Stimulated activated CD8-positive, alpha-beta memory T cell treated with anti-CD3 and anti-CD28 coated beads, Interleukin-4, amount 100 ng/mL, for 4 hours (primary cell): ENCODE measurements at places on chromosomes 1 and 21.

DNA sequence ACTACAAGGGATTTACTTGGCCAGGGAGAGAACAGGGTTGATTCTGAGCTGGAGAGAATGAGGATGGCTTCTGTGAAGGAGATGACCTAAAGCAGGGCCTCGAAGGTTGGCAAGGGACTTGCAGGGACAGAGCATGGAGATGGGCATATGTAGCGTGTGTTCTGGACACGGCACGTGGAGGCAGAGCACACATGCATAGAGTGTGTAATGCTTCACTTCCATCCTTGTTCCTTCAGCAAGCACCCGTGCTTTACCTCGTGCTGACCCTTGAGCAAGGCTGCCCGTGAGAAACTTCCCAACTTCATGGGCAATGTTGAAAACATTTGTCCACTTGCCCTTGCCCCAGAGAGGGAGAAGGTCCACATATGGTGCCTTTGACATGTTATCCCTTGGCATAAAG is 33.1 kb downstream of the NFIA start:
- no peak for DNase-seq

GRCh38 chr1:109438798-109439297 is 12.6 kb upstream of the PSMA5 start:
- DNase-seq, result no peak

DNA sequence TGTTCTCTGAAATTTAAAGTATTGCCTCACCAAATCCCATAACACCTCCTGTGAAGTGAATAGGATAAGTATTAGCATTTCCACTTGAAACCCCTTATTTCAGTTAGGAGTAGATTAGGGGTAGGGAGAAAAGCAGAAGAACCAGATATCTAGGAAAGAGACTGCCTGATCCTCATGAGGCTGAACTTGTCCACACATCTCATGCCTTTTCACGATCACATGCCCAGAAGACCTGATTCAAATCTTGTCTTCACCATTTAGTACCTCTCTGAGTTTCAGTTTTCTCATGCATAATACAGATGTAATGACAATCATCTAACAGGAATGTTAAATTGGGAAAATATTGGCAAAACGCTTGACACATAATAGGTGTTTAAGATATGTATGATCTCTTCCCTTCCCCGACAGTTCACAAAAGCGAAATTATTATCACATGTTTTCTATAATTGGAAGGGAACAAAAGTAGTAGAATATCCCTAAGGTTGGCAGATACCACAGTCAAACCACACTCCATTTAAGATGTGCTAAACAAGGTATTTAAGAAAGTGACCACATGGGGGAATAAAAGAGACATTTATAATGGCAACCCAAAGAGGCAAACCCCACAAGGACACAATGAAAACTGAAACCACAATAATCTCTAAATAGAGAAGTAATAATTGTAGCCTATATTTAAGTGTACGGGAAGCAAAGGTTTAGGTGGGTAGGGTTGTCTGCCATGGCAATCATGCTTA is 25.2 kb downstream of the GFI1 start:
- DNase-seq, result no peak

DNA sequence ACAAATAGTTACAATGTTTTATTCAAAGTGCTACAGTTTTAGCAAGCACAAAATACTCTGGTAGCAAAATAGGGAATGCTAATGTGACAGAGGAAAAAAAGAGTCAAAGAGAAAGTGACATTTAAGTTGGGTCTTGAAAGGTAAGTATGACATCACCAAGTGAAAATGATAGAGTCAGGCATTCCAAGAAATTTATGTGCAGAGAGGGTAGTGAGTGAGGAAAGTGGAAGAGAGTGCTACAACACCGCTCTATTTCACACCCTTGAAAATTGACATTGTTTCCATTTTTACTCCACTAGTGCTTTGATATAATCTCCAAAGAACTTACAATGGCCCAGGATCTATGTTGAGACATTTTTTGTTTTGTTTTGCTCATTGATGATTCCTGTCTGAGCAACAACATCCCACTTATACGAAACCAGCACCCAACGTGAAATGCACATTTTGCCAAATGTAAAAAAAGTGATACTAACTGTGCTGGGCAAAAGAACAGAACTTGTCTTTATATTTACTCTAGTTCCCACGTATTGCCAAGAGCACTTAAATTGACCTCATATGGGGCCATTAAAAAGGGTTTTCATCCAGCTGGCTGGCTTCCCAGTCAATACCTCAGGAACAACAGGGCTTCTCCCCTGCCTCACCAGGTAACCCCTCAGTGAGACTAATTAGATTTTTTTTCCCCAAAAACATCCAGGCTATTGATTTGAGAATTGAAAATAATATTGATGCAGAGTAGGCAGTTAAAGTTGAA is 206.3 kb upstream of the NR5A2 start:
- no peak for DNase-seq

DNA sequence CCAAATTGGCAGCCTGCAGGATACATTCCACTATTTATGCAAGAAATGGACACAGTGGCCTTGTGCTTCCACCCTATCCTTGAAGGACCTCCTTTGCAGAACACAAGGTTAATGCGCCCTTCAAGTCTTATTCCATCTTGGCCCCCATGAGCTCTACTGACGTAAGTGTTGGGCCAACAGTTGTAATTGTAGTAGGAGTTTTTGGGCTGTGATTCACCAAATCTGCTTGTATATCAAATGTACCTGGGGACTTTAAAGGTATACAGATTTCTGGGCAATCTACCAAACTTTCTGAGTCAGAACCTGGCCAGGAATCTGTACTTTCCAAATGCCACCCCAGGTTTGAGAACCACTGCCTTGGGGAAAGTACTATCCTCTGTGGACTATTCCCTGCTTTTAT is 100.9 kb upstream of the MARK1 start:
- no peak for DNase-seq

- DNase-seq, result no peak
Measured at GRCh38 chr1:182724215-182724614, 39.8 kb upstream of the RGS8 start.

DNA sequence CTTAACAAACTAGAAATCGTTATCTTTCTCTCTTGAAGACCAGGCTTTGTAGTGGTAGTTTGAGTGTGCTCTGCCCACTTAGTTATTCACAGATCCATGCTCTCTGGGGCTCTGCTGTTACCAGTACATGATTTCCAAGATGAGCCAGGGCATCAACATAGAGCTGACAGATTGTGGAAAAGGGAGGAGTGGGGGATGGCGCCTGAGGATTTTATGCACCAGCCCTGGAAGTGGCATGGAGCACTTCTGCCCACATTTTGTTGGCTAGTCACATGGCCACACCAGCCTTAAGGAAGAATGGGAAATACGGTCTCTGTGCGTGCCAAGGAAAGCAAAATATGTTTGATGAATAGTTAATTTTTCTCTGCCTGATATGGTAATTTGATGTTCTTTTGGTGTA is 18.2 kb downstream of the TSNAX start:
- no peak for DNase-seq

DNA sequence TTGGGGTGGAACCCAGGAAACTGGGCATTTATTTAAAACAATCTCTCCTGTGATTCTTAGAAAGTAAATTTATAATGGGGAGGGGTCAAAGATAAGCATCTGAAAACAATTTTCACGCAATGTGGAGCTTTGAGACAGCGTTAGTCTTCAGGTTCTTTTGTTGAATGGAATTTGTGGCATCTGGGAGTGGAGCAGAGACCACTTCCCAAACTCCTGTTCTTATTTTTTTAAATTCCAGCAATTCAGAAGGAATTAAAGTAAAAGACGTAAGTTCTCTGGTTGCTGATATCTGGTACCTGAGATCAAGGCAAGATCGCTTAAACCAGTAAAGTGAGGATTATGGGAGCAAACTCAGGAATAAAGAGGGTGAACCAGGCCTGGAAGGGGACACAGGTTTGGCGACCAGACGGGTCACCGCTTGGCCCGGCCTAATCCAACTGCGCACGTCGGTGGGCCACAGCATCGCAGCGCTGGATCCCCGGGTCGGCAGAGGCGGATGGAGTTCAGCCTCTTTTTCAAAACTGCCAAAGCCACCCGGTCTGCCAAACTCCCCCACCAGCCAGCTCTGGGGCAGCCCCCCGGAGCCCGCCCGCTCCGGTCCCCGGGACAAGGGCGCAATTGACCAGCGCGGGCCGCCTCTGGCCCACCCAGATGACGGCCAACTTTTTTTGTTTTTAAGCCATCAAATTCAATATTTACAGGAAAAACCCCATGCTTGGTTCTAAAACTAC is 754 bp upstream of the PDPN start:
- DNase-seq, result no peak

DNA sequence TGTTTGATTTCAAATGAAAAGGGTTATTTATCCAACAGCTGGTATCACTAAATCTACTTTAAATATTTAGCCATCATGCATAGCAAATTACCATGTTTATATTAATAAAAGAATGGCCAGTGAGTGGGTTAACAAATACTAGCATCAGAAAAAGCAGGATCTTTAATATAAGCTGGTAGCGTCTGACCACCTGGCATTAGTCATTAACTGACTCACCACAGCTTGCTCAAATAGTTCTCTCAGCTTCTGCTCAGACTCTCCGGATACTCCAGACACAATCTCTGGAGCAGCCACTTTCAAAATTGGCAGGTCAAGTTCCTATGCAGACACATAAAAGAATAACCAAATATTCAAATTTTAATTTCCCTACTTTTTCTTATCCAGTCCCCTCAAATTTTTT is 29.6 kb downstream of the NVL start:
- DNase-seq, result no peak

DNA sequence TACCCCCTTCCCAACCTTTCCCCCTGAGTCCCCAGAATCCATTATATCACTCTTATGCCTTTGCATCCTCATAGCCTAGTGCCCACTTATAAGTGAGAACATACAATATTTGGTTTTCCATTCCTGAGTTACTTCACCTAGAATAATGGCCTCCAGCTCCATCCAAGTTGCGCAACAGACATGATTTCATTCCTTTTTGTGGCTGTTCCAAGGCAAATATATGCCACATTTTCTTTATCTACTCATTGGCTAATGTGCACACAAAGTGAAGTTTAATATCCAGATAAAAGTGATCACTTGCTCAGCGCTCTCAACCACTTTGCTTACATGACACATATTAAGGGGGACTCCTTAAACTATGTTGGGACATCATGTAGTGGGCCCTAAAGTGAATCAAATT is 72.4 kb upstream of the TIAM1 start:
- DNase-seq, result no peak

DNA sequence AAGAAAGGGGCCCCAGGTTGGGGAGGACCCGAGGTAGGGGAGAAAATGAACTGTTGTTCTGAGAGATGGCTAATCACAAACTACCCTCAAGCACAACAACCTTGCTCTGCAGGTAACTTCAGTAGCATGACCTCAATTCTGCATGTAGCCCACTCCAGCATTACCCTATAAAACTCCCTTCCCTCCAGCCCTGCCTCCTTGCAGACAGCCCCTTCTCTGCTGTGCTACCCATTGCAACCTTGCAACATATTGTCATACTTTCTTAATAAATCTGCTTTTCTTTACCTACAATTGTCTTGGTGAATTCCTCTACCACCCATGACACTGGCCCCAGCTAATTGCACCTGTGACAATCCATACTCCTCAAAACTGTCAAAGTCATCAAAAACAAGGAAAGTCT is 428.9 kb downstream of the MATN1 start:
- no peak for DNase-seq
